ENCODE measurements at places on chromosomes 6 and 20. TPM values are rescaled to one million over a fixed set of nuclear protein-coding genes. Genes with fewer than 3 reads are reported as not detected.

GRCh38 chr6:136230219-136230853 is 19.8 kb downstream of the MTFR2 start:
- H3K36me3 ChIP-seq, result no peaks in the 10 kb centered on the region
- H3K4me3 ChIP-seq, result no peak overlapping the region

DNA sequence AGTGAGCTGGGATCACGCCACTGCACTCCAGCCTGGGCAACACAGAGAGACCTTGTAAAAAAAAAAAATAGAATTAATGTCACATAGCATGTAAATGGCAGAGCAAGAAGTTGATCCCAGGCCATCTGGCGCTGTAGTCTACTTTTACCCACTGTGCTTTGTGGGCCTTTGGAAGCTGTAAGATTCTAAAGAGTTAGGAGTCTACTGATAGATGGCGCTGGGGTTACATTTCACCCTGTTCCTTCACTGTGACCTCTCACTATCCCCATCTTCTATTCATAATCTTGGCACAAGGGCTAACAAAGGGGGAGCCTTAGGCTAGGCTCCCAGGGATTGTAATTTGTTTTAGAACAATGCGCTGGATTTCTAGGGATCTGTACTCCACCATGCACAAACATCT is 24.4 kb downstream of the SIRPD start:
- no peak overlapping the region for H3K4me3 ChIP-seq
- DNase-seq, result no peak
- H3K4me1 ChIP-seq, result no peaks in the 10 kb centered on the region
- H3K27me3 ChIP-seq, result peaks cover 16% of the 10 kb centered on the region
- no peak overlapping the region for H3K27ac ChIP-seq

DNA sequence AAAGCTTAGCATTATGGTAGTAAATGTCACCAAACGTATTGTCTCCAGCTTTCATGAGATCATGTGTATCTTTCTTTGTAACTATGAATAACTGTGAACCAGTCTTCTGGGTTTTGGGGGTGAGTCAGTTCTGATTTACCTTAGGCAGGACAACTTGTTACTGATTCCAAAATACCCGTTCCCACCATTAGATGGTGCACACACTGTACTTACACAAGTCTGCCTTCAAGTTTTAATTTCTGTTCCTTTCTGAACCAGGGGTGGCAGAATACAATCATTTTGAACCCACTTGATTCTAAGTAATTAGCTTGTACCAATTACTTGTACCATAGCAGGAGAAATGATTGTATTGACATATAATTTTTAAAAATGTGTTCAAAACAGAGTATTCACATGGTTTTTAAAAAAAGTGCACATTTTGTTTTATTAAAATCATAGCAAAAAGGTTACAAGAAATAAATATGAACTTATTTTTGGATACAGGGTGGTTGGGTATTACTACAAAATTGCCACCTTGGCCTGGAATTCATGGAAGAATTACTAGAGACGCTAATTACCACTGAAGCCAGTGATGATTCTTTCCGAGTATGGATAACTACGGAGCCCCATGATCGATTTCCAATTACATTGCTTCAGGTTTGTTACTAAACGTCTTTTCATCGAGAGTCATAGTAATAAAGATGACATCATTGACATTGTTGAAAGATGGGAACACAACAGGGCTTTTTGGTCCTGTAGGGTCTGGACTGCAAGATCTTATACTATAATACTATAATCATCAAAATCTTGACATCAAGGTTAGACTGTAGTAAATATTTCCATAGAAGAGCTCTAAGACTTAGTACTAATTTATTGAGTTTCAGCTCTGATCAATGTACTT is 75.2 kb upstream of the GLP1R start:
- peaks cover 14% of the 10 kb centered on the region for H3K27me3 ChIP-seq
- no peak overlapping the region for H3K27ac ChIP-seq
- peak; percentile 7 for DNase-seq
- H3K4me1 ChIP-seq, result no peaks in the 10 kb centered on the region

- no peak for DNase-seq
- no peaks in the 10 kb centered on the region for H3K36me3 ChIP-seq
- H3K4me3 ChIP-seq, result no peak overlapping the region
- H3K4me1 ChIP-seq, result no peaks in the 10 kb centered on the region
Measured at GRCh38 chr6:46331461-46331860, 159.8 kb downstream of the RCAN2 start.

- peaks cover 9% of the 10 kb centered on the region for H3K36me3 ChIP-seq
- peaks cover 5% of the 10 kb centered on the region for H3K4me1 ChIP-seq
- no peak overlapping the region for H3K27ac ChIP-seq
- no peak for DNase-seq
Measured at GRCh38 chr20:49853640-49854039, 41.0 kb downstream of the SLC9A8 start.

- H3K36me3 ChIP-seq, result no peaks in the 10 kb centered on the region
- no peak overlapping the region for H3K4me3 ChIP-seq
- no peaks in the 10 kb centered on the region for H3K27me3 ChIP-seq
Measured at GRCh38 chr6:118100717-118101116, 193.7 kb downstream of the SLC35F1 start.

GRCh38 chr6:142301651-142302391 is at the start of gene ADGRG6:
TSS of gene ADGRG6 (plus strand) at chr6:142302007. CDS start at chr6:142302330, 323 bp downstream.
- peak; percentile 5 for DNase-seq
- no peaks in the 10 kb centered on the region for H3K36me3 ChIP-seq
- peaks cover 3% of the 10 kb centered on the region for H3K27me3 ChIP-seq

DNA sequence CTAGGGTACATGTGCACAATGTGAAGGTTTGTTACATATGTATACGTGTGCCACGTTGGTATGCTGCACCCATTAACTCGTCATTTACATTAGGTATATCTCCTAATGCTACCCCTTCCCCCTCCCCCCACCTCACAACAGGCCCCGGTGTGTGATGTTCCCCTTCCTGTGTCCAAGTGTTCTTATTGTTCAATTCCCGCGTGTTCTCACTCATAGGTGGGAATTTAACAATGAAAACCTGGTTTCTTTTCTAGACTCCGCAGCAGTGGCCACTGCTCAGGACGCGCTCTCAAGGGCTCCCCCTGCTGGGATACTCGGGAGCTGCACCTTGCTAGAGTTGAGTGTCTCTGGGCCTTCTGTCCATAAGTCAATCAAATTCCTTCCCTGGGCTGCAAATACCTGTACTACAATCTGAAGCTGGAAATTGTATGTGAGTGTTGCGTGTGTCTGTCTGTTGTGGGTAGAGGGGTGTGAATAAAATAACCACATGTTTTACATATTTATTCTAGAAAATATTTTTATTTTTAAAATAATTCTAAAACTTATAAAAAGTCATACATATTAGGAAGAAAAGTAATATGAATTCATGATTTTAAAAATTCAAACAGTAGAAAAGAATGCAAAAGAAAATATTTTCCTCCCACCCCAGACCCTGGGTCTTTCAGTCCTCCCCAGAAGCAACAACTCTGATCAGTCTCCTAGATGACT is 8.2 kb upstream of the CEP250 start:
- peak; percentile 79 for DNase-seq
- H3K27me3 ChIP-seq, result peaks cover 2% of the 10 kb centered on the region
- peak overlapping the region; percentile 90 for H3K4me3 ChIP-seq
- peaks cover 7% of the 10 kb centered on the region for H3K4me1 ChIP-seq

GRCh38 chr6:169898788-169899480 is 147.5 kb downstream of the ERMARD start:
- DNase-seq, result no peak
- H3K36me3 ChIP-seq, result no peaks in the 10 kb centered on the region
- peaks cover 2% of the 10 kb centered on the region for H3K27me3 ChIP-seq
- no peak overlapping the region for H3K27ac ChIP-seq
- no peaks in the 10 kb centered on the region for H3K4me1 ChIP-seq

- no peaks in the 10 kb centered on the region for H3K27me3 ChIP-seq
- H3K4me1 ChIP-seq, result peaks cover 2% of the 10 kb centered on the region
- H3K36me3 ChIP-seq, result peaks cover 14% of the 10 kb centered on the region
- H3K4me3 ChIP-seq, result no peak overlapping the region
Measured at GRCh38 chr6:20582586-20583443, 48.6 kb downstream of the CDKAL1 start.

DNA sequence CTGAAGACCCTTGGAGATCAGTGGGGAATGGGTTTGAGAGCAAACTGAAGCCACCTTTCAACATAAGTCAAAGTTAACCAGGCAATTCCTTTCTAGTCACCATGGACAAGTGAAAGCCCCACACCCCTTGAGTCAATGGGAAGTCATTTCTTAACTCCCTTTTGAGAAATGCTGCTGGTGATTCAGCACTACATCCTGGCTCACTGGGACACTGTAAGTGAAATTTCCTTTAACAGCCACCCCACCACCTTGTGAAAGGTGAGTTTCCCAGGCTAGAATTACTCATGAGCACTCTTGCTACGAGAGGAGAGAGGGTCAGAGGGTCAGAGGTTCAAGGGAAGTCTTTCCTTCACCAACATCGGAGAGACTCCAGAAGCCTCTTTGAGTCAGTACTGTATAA is 93.3 kb upstream of the MARCKS start:
- no peak overlapping the region for H3K4me3 ChIP-seq
- no peaks in the 10 kb centered on the region for H3K4me1 ChIP-seq
- H3K27ac ChIP-seq, result no peak overlapping the region
- no peak for DNase-seq

GRCh38 chr6:77425671-77426070 is 37.6 kb downstream of the HTR1B start:
- no peaks in the 10 kb centered on the region for H3K27me3 ChIP-seq
- H3K27ac ChIP-seq, result no peak overlapping the region
- H3K4me1 ChIP-seq, result no peaks in the 10 kb centered on the region
- H3K4me3 ChIP-seq, result no peak overlapping the region
- DNase-seq, result no peak
- no peaks in the 10 kb centered on the region for H3K36me3 ChIP-seq

- H3K27ac ChIP-seq, result no peak overlapping the region
- DNase-seq, result no peak
- H3K4me3 ChIP-seq, result no peak overlapping the region
- H3K27me3 ChIP-seq, result peaks cover 2% of the 10 kb centered on the region
- peaks cover 4% of the 10 kb centered on the region for H3K36me3 ChIP-seq
Measured at GRCh38 chr6:2770171-2770570, 5.0 kb downstream of the WRNIP1 start.

- H3K4me1 ChIP-seq, result no peaks in the 10 kb centered on the region
- no peaks in the 10 kb centered on the region for H3K36me3 ChIP-seq
- peaks cover 4% of the 10 kb centered on the region for H3K27me3 ChIP-seq
- no peak for DNase-seq
- no peak overlapping the region for H3K4me3 ChIP-seq
- no peak overlapping the region for H3K27ac ChIP-seq
Measured at GRCh38 chr6:46947497-46947896, 25.8 kb upstream of the ADGRF5 start.

DNA sequence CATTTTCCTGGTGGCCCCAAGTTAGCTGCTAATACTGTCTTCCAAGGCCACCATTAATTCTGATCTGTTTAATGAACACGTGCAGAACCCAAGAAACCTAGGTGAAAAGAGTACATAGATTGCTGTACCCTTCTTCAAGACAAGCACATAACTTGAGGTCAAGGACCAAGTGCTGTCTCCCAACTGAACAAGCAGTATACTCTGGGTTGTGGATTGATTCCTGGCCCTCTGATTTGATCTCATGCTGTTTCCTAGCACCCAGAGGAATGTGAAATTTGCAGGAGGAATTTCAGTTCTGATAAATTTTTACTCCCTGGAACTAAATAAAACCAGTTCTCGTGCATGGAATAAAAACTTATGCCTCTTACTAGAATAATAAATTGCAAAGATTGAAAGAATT is 75.6 kb downstream of the MTFR2 start:
- H3K27ac ChIP-seq, result no peak overlapping the region
- H3K27me3 ChIP-seq, result no peaks in the 10 kb centered on the region
- no peak overlapping the region for H3K4me3 ChIP-seq
- DNase-seq, result no peak
- H3K36me3 ChIP-seq, result no peaks in the 10 kb centered on the region
- H3K4me1 ChIP-seq, result no peaks in the 10 kb centered on the region

GRCh38 chr6:139711804-139712585 is 337.5 kb upstream of the CITED2 start:
- H3K4me1 ChIP-seq, result no peaks in the 10 kb centered on the region
- no peaks in the 10 kb centered on the region for H3K36me3 ChIP-seq

GRCh38 chr6:16544006-16544405 is 217.3 kb downstream of the ATXN1 start:
- no peak for DNase-seq
- no peaks in the 10 kb centered on the region for H3K4me1 ChIP-seq
- peaks cover 9% of the 10 kb centered on the region for H3K36me3 ChIP-seq

- no peak for DNase-seq
- H3K4me3 ChIP-seq, result no peak overlapping the region
- H3K4me1 ChIP-seq, result no peaks in the 10 kb centered on the region
- peaks cover 5% of the 10 kb centered on the region for H3K27me3 ChIP-seq
- H3K36me3 ChIP-seq, result no peaks in the 10 kb centered on the region
Measured at GRCh38 chr20:48102076-48102787, 317.0 kb upstream of the SULF2 start.

GRCh38 chr6:20409427-20409971 is 7.8 kb downstream of the E2F3 start:
- H3K27me3 ChIP-seq, result peaks cover under 1% of the 10 kb centered on the region
- H3K4me1 ChIP-seq, result peaks cover 83% of the 10 kb centered on the region
- peak; percentile 30 for DNase-seq
- H3K4me3 ChIP-seq, result peak overlapping the region; percentile 88
- peak overlapping the region; percentile 94 for H3K27ac ChIP-seq

- peaks cover 10% of the 10 kb centered on the region for H3K27me3 ChIP-seq
- H3K27ac ChIP-seq, result no peak overlapping the region
- no peaks in the 10 kb centered on the region for H3K36me3 ChIP-seq
- H3K4me1 ChIP-seq, result no peaks in the 10 kb centered on the region
Measured at GRCh38 chr6:125722886-125723285, 26.5 kb upstream of the HEY2 start.

DNA sequence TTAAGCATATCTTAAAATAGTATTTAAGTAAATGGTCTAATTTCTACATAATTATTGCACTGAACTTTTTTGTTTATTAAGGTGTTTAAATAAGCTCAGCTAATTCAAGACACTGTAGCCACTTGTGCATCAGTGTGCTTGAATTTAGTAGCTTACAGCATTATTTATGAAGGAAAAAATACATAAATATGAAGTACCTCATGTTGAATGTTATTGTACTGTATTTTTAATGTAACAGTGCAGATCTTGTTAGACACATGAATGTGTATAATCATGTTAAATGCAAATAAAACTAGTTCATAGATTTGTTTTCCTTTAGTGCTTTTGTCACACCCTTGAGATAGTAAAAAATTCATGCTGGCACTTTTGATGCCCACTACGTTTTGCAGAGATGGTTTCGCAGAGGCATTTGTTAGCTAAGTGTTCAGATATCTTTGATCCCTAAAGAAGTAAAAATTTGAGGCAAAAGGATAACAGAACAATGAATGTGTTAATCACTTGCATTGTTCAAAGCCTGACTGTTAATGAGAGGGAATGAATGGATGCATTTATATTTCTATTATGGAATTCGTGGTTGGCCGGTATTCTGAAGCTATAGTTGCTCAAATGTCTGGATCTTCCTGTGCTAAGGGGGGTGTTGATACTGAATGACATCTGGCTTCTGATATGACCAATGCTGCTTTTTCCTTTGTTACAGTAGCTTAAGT is 8.8 kb downstream of the BTBD3 start:
- no peak overlapping the region for H3K4me3 ChIP-seq
- no peaks in the 10 kb centered on the region for H3K36me3 ChIP-seq
- H3K4me1 ChIP-seq, result no peaks in the 10 kb centered on the region
- no peaks in the 10 kb centered on the region for H3K27me3 ChIP-seq

GRCh38 chr20:37808233-37809070 is 94.5 kb upstream of the VSTM2L start:
- H3K4me1 ChIP-seq, result peaks cover 28% of the 10 kb centered on the region
- H3K36me3 ChIP-seq, result peaks cover 10% of the 10 kb centered on the region
- no peak overlapping the region for H3K4me3 ChIP-seq
- no peak for DNase-seq

CLPSL1 gene
- polyA plus RNA-seq, result not detected

SLPI gene
- polyA plus RNA-seq, result not detected

GTSF1L gene
- polyA plus RNA-seq, result not detected

SKIC2 gene
- 14.1 TPM for polyA plus RNA-seq

BTN1A1 gene
- polyA plus RNA-seq, result not detected

All from immature natural killer cell (primary cell).